Right atrium auricular region (tissue), 2 donors: ENCODE measurements at places on chromosomes 16 and 17. TPM values are rescaled to one million over a fixed set of nuclear protein-coding genes. Genes with fewer than 3 reads are reported as not detected.
A peak's percentile ranks its signal among the peaks of the same experiment; 100 is the strongest.

GRCh38 chr16:661184-661821 lies 6.6 kb upstream of the RHOT2 start:
- peak overlapping the region; percentile 72 for H3K27ac ChIP-seq
- no peaks in the 10 kb centered on the region for H3K36me3 ChIP-seq
- H3K4me1 ChIP-seq, result no peaks in the 10 kb centered on the region
- H3K4me3 ChIP-seq, result peak overlapping the region; percentile 25
- H3K27me3 ChIP-seq, result no peaks in the 10 kb centered on the region

DNA sequence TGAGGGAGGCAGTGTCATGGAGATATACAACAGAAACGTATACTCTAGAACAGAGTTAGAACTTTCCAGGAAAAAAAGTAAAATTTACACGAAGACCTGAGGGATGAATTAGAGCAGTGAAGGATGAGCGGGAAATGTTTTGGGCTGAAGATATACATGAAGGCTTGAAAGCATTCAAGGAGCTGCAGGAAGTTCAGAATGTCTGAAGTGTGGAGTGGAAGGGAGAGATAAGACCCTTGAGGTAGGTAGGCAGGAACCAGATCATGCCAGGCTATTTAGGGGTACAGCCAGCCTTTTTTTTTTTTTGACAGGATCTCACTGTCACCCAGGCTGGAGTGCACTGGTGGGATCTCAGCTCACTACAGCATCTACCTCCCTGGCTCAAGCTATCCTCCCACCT lies 3.2 kb upstream of the NLK start:
- H3K27ac ChIP-seq, result no peak overlapping the region
- DNase-seq, result no peak
- H3K4me1 ChIP-seq, result peaks cover 28% of the 10 kb centered on the region
- H3K27me3 ChIP-seq, result no peaks in the 10 kb centered on the region
- no peaks in the 10 kb centered on the region for H3K36me3 ChIP-seq
- H3K4me3 ChIP-seq, result no peak overlapping the region

DNA sequence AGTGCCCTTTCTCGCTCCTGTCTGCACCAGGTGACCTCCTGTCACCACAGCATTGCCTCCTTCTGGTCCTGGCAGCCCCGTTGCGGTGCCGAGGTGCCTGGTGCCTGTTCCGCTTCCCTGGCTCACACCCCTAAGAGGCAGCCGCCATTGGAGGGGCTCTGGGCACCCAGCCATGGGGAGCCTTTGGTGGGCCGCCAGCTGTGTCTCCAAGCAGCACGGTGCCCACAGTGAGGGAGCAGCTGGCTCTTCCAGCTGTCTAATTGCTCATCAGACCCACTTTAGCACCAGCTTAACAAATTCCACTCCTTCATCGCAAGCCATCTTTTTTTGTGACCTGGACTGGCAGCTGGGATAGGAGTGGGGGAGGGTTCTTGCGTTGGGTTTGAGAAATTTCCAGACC lies 276.1 kb downstream of the SNX29 start:
- no peak overlapping the region for H3K27ac ChIP-seq
- H3K4me3 ChIP-seq, result no peak overlapping the region
- no peaks in the 10 kb centered on the region for H3K36me3 ChIP-seq
- H3K27me3 ChIP-seq, result no peaks in the 10 kb centered on the region

- H3K27ac ChIP-seq, result no peak overlapping the region
- H3K4me3 ChIP-seq, result no peak overlapping the region
- no peaks in the 10 kb centered on the region for H3K27me3 ChIP-seq
- no peak for DNase-seq
Measured at GRCh38 chr17:27677191-27677590, 46.2 kb downstream of the LGALS9 start.

GRCh38 chr16:79602628-79603014 lies 2.1 kb upstream of the MAF start:
- no peaks in the 10 kb centered on the region for H3K27me3 ChIP-seq
- H3K4me3 ChIP-seq, result no peak overlapping the region
- DNase-seq, result peak; percentile 40
- no peaks in the 10 kb centered on the region for H3K36me3 ChIP-seq
- no peaks in the 10 kb centered on the region for H3K4me1 ChIP-seq

DNA sequence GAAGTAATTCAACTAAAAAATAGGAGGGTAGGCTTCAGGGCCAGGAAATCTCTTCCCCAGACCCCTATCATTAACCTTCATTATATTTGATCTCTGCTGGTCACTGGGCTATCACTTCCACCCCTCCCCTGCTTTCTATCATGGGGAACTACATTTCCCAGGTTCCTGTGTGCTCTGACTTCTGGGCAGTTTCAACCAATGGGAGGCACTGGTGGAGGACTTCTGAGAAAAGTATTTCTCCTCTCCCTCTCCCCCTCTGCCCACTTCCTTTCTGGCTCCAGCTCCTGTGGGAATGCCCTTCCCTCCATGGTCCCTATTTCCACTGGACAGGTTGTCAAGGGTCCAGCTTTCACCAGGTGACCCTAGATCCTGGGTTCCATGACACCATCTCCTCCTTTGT lies 364.4 kb downstream of the C16orf95 start:
- no peaks in the 10 kb centered on the region for H3K27me3 ChIP-seq
- no peaks in the 10 kb centered on the region for H3K4me1 ChIP-seq
- no peaks in the 10 kb centered on the region for H3K36me3 ChIP-seq
- H3K27ac ChIP-seq, result peak overlapping the region; percentile 30
- H3K4me3 ChIP-seq, result no peak overlapping the region
- no peak for DNase-seq

- H3K27ac ChIP-seq, result peak overlapping the region; percentile 16
- H3K36me3 ChIP-seq, result no peaks in the 10 kb centered on the region
Measured at GRCh38 chr16:86383488-86384262, 126.7 kb upstream of the FOXF1 start.

DNA sequence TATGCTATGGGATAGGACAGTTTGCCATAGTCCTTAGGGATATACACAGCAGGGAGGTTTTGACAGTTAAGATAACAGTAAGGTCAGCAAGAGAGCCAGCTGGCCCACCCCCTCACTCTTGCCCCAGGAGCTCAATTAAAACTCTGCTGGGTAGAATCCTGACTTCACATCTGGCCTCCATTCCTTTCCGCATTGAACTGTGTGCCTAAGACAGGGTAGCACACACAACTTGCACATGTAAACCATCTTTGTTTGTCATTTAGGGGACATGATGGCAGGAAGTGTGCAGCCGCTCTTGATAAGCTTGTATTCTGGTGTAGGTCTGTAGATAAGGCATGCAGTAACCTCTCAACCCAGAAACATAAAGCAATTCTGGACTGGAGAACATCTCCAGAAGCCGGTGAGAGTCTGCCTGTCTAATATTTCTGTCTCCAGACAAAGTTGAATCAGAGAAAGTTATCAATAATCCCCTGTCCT lies 5.2 kb downstream of the MINK1 start:
- DNase-seq, result no peak
- no peak overlapping the region for H3K4me3 ChIP-seq
- peak overlapping the region; percentile 55 for H3K27ac ChIP-seq
- H3K27me3 ChIP-seq, result no peaks in the 10 kb centered on the region
- no peaks in the 10 kb centered on the region for H3K4me1 ChIP-seq

- H3K27ac ChIP-seq, result no peak overlapping the region
Measured at GRCh38 chr16:15907863-15908478, 19.6 kb upstream of the CEP20 start.

GRCh38 chr16:4677390-4677789 lies 16.0 kb upstream of the NUDT16L1 start:
- H3K27me3 ChIP-seq, result no peaks in the 10 kb centered on the region
- peak overlapping the region; percentile 80 for H3K27ac ChIP-seq
- no peak overlapping the region for H3K4me3 ChIP-seq
- peaks cover 28% of the 10 kb centered on the region for H3K36me3 ChIP-seq
- no peak for DNase-seq

DNA sequence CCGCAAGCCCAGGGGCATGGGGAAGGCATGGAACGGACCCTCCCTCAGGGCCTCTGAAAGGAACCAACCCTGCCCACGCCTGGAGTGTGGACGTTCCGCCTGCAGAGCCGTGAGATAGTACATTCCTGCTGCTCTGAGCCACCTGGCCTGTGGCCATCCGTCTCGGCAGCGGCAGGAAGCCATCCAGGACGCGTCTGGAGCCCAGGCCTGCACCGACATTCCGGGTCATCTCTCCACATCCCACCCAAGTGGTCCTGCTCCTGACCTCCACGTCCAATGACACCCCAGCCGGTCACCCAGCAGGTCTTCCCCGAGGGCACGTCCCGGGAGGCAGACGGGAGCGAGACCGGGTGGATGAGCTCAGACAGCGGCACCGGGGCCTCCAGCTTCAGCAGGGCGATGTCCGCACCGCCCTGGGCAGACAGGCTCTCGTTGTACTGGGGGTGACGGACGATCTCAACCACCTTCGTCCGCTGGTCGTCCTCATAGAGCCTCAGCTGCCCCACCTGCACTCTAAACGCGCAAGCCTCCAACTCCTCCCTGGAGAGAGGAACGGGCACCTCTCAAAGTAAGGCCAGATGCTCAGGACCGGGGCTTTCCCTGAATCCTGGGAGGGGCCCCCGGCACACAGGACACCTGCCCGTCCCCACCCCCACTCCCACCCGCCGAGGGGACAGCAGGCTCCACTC lies 21.3 kb upstream of the UBE2I start:
- H3K4me3 ChIP-seq, result no peak overlapping the region
- H3K4me1 ChIP-seq, result no peaks in the 10 kb centered on the region
- H3K36me3 ChIP-seq, result no peaks in the 10 kb centered on the region
- no peak overlapping the region for H3K27ac ChIP-seq
- no peaks in the 10 kb centered on the region for H3K27me3 ChIP-seq

- H3K27ac ChIP-seq, result peak overlapping the region; percentile 91
- no peak for DNase-seq
- peak overlapping the region; percentile 98 for H3K4me3 ChIP-seq
- H3K27me3 ChIP-seq, result no peaks in the 10 kb centered on the region
- peaks cover 53% of the 10 kb centered on the region for H3K4me1 ChIP-seq
Measured at GRCh38 chr16:11668623-11669379, 546 bp downstream of the SNN start.

GRCh38 chr17:56176091-56176490 lies 22.8 kb downstream of the ANKFN1 start:
- no peaks in the 10 kb centered on the region for H3K4me1 ChIP-seq
- no peak overlapping the region for H3K4me3 ChIP-seq
- H3K27me3 ChIP-seq, result no peaks in the 10 kb centered on the region

DNA sequence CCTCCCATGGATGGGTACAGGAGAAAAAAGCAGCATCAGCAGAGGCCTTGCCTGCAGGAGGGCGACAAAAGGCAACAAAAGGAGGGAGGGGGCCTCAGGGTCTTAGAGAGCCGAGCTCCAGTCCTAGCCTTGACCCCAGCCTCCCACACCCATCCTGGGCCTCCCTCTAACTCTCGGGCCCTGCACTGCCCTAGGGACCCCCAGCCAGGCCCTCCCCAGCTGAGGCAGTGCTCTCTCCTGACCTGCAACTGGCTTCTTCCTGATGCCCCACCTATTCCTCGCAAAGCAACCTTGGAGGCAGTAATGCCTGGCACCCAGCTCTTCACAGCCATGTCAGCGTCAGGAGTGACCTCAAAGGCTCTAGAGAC lies 15.2 kb upstream of the SRRM2 start:
- H3K27ac ChIP-seq, result no peak overlapping the region
- no peaks in the 10 kb centered on the region for H3K27me3 ChIP-seq
- H3K4me3 ChIP-seq, result no peak overlapping the region
- H3K4me1 ChIP-seq, result no peaks in the 10 kb centered on the region

GRCh38 chr17:68356949-68357455 lies 65.7 kb downstream of the ARSG start:
- no peak overlapping the region for H3K4me3 ChIP-seq
- no peaks in the 10 kb centered on the region for H3K27me3 ChIP-seq
- H3K4me1 ChIP-seq, result no peaks in the 10 kb centered on the region
- H3K36me3 ChIP-seq, result no peaks in the 10 kb centered on the region

DNA sequence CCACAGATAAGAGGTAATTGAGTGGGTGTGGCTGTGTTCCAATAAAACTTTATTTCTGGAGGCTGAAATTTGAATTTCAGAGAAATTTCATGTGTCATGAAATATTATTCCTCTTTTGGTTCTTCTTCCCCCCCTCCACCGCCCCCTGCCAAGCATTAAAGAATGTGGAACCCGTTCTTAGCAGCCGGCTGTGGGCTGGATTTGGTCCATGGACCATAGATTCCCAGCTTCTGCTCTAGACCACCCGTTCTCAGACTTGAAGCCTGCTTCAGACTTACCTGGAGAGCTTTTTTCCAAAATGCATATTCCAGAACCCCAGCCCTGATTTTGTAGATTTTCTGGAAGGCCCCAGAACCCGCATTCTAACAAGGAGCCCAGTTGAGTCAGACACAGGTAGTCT lies 15.1 kb upstream of the LASP1NB start:
- no peak overlapping the region for H3K27ac ChIP-seq
- H3K4me3 ChIP-seq, result no peak overlapping the region
- no peaks in the 10 kb centered on the region for H3K27me3 ChIP-seq
- peaks cover 72% of the 10 kb centered on the region for H3K4me1 ChIP-seq

DNA sequence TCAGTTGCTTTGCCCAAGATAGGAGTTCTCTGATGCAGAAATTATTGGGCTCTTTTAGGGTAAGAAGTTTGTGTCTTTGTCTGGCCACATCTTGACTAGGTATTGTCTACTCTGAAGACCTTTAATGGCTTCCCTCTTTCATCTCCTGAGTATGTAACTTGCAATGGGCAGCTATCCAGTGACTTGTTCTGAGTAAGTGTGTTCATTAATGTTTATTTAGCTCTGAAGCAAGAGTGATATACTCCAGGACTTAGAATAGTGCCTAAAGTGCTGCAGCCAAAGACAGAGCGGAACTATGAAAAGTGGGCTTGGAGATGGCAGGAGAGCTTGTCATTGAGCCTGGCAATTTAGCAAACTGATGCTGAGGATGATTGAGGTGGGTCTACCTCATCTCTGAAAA lies 8.8 kb upstream of the TANGO6 start:
- no peak overlapping the region for H3K27ac ChIP-seq
- H3K36me3 ChIP-seq, result no peaks in the 10 kb centered on the region
- no peak for DNase-seq

- H3K36me3 ChIP-seq, result no peaks in the 10 kb centered on the region
- no peaks in the 10 kb centered on the region for H3K27me3 ChIP-seq
- no peak overlapping the region for H3K4me3 ChIP-seq
- no peak for DNase-seq
- no peaks in the 10 kb centered on the region for H3K4me1 ChIP-seq
Measured at GRCh38 chr17:17767154-17767869, 69.5 kb downstream of the SREBF1 start.

GRCh38 chr16:84907575-84907974 lies 87.8 kb downstream of the CRISPLD2 start:
- H3K27ac ChIP-seq, result peak overlapping the region; percentile 60
- H3K27me3 ChIP-seq, result no peaks in the 10 kb centered on the region
- DNase-seq, result peak; percentile 84
- H3K36me3 ChIP-seq, result peaks cover 4% of the 10 kb centered on the region

DNA sequence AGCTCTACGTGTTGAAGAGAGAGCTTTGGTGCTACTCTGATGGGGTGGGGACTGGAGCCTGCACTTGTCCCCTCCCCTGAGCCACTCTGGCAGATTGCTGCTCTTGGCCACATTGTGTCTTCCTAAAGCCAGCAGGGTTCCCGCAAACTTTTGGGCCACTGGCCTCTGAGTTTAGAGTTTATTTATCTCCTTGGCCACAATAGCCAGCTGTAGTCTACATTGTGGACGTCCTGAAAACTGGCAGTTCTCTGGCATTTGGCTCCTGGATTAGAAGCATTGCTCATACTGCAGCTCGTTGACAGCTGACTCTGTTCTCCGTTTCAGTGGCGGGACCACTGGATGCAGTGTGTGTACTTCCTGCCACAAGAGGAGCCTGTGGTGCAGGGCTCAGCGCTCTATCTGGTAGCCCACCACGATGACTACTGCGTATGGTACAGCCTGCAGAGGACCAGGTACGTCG lies 34.6 kb downstream of the PRMT7 start:
- no peak overlapping the region for H3K4me3 ChIP-seq
- peak overlapping the region; percentile 36 for H3K27ac ChIP-seq
- H3K36me3 ChIP-seq, result peaks cover 75% of the 10 kb centered on the region
- H3K4me1 ChIP-seq, result peaks cover 9% of the 10 kb centered on the region
- no peaks in the 10 kb centered on the region for H3K27me3 ChIP-seq
- DNase-seq, result no peak

The CES1 gene
- 12.1 TPM for total RNA-seq

The MLKL gene
- total RNA-seq, result 4.3 TPM

The TOP2A gene
- total RNA-seq, result 3.7 TPM

The NAGS gene
- total RNA-seq, result 4.5 TPM

The SDR42E1 gene
- total RNA-seq, result 0.90 TPM

The NAGLU gene
- 22.1 TPM for total RNA-seq

The NGFR gene
- 13.9 TPM for total RNA-seq
